ENCODE measurements at places on chromosomes 2 and 18.

DNA sequence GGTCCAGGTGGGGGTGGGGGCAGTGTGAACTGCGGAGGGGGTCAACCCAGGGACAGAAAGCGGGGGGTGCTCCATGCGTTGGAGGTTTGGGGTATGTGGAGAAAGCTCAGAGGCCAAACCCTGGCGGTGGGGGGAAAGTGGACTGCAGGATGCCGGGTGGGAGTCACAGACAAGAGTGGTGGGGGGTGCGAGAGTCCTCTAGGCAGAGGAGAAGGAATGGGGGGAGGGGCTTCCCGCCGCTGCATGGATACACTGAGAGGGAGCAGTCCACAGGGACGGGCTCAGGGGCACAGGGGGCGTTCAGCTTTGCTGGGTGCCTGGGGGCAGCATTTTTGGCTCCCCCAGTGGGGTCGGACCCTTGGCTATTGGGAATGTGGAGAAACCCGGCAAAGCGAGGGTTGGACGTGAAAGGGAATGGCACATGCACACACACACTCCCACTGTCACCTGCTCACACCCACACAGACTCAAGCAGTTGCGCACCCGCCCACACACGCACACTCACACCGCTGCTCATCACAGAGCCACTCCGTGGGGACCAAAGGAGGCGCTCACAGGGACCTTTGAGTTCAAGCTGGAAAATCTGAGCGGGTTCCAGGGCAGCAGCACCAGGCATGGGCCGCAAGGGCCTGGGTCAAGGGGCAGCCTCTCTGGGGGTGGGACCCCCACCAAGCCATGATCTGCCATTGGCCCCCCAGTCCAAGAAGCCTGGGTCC is 7.7 kb downstream of the GBX2 start:
- DNase-seq: no peak

DNA sequence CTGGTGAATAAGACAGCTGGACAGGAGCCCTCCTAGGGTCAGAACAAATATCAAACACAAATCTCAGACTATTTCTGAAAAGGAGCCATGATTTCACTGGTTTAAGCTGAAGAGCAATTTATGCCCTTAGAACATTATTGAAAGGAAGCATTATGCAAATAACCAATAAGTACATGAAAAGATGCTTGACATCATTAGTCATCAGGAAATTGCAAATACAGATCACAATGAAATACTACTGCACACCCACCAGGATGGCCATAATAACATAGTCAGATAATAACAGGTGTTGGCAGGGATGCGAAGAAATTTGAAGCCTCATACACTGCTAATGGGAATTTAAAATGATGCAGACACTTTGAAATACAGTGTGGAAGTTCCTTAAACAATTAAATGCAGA is 176.4 kb upstream of the RAB6C start:
- no peak for DNase-seq

DNA sequence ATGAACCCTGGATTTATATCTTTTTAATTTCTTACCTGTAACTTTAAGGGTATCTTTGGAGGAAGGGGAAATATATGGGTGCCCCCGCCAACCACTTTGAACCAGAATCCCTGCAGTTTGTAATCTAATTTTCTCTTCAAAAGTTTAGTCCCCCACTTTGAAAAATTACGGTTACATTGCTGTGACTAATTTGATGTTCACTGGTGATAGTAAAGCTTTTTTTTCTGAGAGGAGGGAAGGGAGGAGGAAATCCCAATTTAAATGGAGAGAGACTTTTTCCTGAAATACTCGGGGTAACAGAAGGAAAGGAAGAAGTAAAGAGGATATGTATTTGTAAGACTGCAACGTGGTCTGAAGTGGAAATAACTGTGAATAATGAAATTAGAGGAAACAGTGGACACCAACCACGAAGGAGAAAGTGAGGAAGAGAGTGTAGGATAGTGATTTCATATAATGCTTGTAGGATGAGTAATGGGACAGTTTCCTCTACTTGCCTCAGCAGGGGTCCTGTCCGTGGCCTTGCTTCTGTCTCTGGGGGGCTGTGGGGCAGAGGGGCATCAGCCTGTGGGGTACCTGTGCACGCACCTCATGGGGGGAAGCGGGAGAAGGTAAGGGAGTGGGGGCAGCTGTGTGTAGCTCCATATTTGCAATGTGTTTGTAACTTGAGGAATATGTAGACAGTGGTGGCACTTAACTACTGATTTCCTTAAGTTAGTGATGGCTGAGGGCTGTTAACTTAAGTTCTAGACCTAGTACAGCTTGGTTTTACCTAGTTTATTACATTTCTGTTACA is 161.1 kb downstream of the LTBP1 start:
- no peak for DNase-seq

GRCh38 chr18:34771958-34772357 is 61.9 kb downstream of the DTNA start:
- DNase-seq: no peak

- peak; percentile 58 for DNase-seq
These were observed 81.5 kb downstream of the PRPF40A start for GRCh38 chr2:152635635-152636298.

DNA sequence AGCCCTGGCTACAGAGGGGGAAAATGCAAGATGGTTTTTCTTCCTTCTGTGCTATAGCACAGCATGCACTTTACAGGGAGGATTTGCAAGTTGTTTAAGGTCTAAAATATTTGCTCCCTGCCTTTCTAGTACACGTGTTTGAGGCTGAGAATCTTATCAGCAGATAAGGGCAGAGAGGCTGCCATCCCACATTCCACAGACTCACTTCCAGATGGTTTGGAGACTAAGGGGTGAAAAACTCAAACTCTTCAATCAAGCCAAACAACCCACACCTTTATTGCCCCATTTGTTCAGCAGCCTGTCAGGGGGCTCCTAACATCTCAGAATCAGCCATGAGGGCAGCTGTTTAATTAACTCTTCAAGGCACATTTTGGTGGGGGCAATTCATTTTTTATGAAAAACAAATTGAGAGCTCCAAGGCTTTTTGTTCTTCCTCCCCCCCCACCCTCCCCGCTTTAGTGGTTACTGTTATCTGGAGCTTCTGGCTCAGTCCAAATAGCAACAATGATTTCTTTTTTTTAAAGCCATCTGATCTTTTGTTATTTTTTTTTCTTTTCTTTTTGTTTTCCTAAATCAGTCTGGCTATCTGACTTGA is 242.6 kb upstream of the NT5C1B start:
- no peak for DNase-seq

DNA sequence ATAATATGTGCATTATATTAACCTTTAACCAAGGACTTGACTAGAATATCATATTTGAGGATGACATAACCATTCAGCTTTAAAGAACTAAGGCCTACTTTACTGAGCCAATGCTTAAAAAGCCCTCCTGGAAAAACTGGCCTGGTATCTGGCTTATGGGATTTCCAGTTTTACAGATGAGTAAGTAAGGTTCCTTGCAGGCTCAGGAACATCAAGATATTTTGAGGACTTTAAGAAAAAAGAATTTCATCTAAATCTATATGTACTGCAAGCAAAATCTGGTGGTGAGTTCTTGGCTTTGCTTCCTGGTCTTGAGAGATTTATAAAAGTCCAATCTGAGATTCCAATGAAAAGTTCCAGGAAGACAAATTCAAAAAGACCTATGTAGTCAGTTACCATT is 417.0 kb upstream of the NRXN1 start:
- DNase-seq: no peak

- DNase-seq: no peak
These were observed 601.0 kb downstream of the XIRP2 start for GRCh38 chr2:167489325-167489724.

DNA sequence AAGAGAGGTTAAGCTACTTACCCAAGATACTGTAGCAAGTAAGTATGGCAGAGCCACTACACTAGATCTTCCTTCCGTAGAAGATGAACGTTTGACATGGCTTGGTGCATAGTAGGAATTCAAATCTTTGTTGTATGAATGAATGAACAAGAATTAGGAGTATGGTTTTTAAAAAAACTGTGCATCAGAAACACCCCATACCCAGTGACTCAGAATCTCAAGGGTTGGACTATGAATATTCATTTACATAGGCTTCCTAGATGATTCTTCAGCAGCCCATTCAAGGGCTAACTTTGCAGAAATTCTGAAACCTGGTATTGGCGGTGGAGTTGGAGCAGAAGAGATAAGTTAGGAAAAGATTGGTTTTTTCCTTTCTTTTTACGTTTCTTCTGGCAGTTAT is 5.4 kb downstream of the ACTR3 start:
- no peak for DNase-seq

DNA sequence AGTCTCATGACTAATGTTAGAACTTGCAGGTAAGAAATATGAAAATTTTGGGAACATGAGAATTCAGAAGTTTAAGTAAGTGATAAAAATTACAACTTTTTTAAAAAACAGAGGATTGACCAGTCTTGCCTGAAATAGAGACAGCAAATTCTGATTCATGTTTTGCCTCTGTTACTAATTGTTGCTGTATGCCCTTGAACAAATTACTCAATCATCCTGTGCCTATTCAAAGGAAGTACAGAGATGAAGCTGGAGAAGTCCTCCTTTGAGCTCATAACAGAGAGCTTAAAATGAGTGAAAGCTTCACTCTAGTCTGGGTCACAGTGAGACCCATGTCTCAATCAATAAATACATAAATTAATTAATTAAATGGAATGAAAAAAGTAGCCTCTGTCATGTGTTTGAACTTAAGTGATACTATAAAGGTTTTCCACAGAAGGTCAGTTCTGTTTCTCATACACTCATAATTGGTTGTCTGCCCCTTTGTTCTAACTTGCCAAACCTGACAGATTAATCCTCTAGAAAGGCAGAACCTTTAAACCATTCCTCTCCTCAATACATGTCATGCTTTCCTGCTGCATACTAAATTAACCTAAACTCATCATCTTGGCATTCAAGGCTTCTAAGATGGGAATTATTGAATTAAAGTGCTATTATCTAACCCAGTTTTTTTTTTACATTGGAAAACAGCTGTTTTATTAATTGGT is 374.6 kb upstream of the LRATD1 start:
- DNase-seq: no peak

DNA sequence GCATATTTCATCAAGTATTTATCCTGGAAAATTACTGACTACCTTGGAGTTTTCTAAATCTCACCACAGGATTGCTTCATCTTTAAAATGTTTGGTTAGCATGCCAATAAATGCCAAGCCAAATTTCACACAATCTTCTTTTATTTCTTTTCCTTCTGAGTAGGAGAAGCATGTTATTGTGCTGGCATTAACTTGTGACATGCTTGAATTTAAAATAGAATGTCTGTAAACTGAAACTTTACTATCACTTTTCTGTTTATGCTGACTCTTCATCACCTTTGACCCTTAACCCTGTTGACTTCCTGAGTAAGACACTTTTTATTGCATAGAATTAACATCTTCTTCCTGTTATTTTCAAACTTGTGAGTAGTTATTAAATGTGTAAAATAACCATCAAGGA is 56.2 kb upstream of the LRRTM4 start:
- no peak for DNase-seq

GRCh38 chr2:71685941-71686611 is 232.7 kb downstream of the DYSF start:
- DNase-seq: no peak

GRCh38 chr18:3603421-3604234 is 153.7 kb downstream of the TGIF1 start:
- DNase-seq: no peak

DNA sequence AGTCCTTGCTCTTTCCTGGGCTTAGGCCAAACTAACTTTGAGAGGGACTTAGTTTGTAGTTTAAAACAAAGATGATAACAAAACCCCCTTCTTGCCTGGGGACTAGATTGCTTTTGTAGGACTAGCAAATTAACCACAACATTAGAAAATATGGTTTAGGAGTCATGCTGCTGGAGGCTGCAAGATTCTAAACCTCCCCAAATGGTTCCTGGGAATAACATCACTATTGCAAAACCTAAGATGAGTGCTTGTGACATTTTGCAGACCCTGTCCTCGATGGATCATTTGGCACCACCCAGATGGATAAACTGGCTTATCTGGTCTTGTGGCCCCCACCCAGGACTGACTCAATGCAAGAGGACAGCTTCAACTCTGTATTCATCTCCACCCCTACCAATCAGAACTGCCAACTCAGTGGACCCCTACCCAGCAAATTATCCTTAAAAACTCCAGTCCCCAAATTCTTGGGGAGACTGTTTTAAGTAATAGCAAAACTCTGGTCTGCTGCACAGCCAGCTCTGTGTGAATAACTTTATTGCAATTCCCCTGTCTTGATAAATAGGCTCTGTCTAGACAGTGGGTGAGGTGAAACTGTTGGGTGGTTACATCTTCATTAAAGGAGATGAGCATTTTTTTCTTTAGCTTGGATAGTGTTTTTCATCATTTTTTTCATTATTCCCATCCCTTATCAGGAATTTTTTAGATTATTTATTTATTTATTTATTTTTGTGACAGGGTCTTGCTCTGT is 58.9 kb downstream of the SPTBN1 start:
- no peak for DNase-seq

DNA sequence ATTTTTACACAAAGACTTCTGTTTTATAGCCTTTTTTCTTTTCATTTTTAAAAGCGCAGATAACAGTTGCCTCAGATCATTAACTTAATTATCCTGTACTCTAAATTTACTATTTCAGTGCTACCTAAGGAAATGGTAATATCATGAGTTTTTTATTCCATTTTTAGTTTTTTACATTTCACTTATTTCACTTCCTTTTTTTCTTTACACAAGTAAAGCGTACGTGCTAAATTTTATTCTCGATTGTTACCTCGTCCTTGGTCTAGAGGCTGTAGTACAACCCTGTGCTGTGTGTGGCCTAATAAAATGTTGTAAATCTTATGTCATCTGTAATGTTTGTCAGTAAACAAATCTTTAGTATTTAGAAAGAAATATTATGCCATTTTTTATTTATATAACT is 49.2 kb downstream of the CRIM1 start:
- DNase-seq: no peak

GRCh38 chr18:36419188-36419899 is 121.8 kb downstream of the FHOD3 start:
- DNase-seq: no peak

- DNase-seq: no peak
These were observed 1.8 kb upstream of the MPV17 start for GRCh38 chr2:27324720-27325119.

GRCh38 chr18:61735564-61736102 is 157.2 kb downstream of the RNF152 start:
- no peak for DNase-seq

DNA sequence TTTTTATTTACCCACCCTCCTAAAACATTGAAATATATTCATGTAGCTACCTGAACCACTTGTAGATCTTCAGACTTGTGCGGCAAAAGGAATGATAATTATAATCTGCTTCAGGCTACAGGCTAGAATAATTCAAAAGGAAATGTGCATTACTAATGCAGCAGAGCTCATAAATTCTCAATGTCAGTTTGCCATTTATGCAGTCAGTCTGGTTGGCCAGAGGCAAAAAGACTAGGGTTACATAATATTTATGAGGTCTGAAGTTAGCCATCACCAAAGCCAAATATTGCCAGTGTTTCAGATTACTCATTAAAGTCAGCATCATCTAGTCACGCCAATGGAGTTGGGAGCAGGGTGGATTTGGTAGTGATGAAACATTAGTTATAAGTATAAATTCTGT is 38.9 kb downstream of the METAP1D start:
- no peak for DNase-seq
